ENCODE measurements at places on chromosomes 16 and 17. TPM values are rescaled to one million over a fixed set of nuclear protein-coding genes. Genes with fewer than 3 reads are reported as not detected.

DNA sequence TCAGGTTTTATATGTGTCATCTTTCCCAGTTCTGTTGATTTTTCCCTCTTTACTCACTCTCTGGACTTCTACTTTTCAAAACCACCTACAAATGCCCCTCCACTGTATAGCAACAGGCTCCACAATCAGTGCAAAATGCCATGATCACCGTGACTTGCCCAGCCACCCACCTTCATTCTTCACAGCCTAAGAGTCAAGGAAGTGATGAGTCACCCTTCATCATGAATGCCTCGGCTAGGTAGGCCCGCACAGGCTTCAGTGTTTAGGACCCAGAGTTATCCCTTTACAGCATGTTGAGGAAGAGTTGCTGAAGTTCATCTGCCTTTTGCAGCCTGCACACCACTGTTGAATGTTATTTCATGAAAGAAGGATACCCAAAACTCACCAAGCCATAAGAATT is 158.6 kb downstream of the PMP22 start:
- no peaks in the 10 kb centered on the region for H3K36me3 ChIP-seq
- H3K4me3 ChIP-seq, result no peak overlapping the region
- H3K4me1 ChIP-seq, result no peaks in the 10 kb centered on the region

DNA sequence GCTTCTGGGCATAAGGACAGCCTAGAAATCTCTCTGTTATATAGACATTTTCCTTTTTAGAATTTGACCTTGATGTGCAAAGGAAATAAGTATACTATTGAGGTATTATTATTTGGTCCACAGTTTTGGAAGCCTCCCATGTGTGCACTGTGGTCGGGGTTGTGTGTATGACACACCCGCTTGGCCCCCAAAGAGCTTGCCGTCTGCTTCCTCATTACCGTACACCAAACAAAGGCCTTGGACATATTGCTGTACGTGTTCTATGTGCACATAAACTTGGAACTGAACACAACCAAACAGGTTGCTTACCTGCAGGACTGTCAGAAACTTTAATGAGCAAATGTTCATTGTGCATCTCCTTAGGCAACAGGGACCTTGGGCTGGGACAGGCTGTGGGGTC is 38.2 kb downstream of the METRNL start:
- DNase-seq, result no peak
- H3K27ac ChIP-seq, result no peak overlapping the region
- H3K27me3 ChIP-seq, result no peaks in the 10 kb centered on the region
- no peak overlapping the region for H3K4me3 ChIP-seq
- peaks cover 9% of the 10 kb centered on the region for H3K4me1 ChIP-seq
- H3K36me3 ChIP-seq, result no peaks in the 10 kb centered on the region

NXPH3 gene
- 1.0 TPM for total RNA-seq

ZSCAN32 gene
- total RNA-seq, result 16.5 TPM

DNA sequence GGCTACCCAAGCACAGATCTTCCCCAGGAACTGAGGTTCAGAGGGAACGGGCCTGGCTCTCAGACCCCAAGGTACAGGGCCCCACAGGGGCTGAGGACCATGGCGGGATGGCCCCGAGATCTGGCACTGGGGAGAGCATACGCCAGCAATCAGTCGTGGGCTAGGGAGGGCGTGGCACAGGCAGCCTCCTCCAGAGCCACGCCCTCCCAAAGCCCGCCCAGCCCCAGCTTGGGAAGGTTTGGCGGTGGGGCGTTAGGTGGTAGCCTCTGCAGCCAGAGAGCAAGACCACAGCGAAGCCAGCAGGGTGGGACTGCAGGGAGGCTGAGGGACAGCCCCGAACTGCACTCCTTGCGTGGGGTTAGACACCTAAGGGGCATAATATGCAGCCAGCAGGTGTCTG is 11.6 kb downstream of the WNT9B start:
- no peak for DNase-seq
- H3K36me3 ChIP-seq, result no peaks in the 10 kb centered on the region
- H3K4me1 ChIP-seq, result no peaks in the 10 kb centered on the region
- H3K27me3 ChIP-seq, result no peaks in the 10 kb centered on the region
